ENCODE measurements at places on chromosomes 16 and 17.

- DNase-seq: no peak
Measured at GRCh38 chr17:72588561-72588960, 467.7 kb downstream of the SOX9 start.

DNA sequence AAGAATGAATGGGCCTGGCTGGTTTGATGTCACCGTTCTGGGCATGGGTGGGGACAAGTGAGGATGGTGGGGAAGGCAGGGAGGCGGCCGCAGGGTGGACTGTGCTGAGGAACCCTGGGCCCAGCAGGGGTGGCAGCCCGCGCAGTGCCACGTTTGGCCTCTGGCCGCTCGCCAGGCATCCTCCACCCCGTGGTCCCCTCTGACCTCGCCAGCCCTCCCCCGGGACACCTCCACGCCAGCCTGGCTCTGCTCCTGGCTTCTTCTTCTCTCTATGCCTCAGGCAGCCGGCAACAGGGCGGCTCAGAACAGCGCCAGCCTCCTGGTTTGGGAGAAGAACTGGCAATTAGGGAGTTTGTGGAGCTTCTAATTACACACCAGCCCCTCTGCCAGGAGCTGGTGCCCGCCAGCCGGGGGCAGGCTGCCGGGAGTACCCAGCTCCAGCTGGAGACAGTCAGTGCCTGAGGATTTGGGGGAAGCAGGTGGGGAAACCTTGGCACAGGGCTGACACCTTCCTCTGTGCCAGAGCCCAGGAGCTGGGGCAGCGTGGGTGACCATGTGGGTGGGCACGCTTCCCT is 6.5 kb upstream of the SERPINF1 start:
- DNase-seq: no peak

DNA sequence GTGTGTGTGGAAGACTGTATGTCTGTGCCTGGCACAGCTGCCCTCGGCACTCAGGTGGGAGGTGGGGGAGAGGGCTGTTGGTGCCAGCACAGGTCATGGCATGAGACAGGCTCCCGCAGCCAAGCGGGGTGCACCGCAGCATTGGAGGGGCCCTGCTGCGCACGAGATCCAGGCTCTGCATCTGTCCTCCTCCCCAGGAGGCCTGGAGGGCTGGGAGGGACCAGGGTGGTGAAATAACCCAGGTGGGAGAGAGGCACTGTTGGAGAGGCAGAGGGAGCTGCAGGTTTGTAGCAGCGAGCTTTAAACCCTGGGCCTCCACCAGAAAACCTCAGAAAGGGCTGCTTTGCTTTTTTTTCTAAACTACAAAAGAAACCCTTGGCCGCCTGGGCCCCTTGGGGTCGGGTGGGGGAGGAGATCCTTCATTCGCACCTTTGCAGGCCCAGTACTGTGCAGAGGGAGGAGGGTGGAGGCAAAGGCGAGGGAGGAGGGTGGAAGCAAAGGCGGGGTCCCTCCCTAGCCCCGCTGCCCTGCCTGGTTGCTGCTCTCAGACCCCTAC is 241.7 kb downstream of the SEC14L1 start:
- DNase-seq: no peak

DNA sequence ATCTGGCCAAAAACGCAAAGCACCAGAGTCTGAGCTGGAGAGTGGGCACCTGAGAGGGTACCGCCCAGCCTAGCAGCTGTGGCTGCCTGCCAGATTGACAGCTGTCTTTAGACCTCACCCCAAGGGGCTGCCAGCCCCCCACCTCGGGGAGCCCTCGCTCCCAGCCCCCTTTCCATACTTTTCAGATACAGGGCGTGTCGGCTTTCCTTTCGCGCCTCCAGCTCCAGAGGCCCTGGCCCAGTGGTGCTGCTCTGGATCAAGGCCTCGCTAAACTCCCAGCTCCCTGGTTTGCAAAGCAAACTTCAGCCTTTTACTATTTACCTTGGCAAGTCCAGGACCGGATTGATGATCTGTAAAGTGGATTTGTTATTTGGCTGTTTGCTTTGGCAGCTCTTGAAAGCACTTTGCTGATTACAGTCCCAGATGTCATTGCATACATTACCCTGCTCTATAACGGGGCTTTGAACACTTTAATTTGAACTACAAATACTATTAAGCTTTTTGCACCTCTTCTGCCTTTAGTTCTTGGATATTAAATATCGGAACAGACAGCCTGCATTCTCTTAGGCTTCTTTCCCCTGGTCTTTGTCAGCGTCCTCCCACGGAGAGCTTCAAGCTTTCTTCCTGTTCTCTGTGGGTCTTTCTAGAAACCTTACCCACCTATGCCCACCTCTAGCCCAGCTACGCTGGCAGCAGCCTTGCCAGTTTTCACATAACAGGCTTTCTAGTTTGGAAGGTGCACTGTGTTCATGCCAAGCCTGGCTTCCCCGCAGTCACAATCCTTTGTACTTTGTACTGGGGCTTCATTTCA is 63.6 kb upstream of the TBX2 start:
- no peak for DNase-seq

- no peak for DNase-seq
Measured at GRCh38 chr16:78667675-78668074, 568.2 kb downstream of the WWOX start.

DNA sequence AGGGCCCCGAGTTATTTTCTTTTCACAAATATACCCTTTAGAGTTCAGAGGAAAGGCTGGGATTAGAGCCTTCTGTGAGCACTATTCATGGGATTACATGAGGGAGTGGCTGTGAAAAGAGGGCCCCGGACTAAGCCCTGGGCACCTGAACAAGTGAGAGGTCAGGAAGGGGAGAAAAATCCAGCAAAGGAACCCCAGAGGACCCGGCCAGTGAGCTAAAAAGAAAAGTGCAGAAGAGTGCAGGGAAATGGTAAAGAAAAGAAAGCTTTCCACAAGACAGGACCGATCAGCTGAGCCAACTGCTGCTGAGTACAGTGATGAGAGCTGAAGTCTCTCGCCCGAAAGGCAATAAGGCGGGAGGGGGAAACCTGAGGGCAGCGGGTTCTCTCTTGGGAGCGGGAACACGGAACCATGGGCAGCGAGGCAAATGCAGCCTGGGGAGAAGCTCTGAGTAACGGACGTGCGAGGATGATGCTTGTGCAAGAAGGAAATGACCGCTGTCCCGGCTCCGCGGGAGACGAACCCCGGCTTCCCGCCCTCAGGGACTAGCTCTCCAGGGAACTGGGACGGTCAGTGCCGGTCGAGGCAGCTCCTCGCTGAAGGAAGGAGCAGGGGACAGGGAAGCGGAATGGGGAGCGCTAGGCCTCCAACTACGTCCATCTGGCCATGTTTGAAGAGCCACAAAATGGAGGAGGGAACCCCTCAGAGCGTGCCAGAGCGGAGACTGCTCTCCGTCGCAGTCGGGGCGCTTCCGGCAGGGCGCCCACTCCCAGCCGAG is 665 bp upstream of the ALDH3A2 start:
- DNase-seq: peak; percentile 63

DNA sequence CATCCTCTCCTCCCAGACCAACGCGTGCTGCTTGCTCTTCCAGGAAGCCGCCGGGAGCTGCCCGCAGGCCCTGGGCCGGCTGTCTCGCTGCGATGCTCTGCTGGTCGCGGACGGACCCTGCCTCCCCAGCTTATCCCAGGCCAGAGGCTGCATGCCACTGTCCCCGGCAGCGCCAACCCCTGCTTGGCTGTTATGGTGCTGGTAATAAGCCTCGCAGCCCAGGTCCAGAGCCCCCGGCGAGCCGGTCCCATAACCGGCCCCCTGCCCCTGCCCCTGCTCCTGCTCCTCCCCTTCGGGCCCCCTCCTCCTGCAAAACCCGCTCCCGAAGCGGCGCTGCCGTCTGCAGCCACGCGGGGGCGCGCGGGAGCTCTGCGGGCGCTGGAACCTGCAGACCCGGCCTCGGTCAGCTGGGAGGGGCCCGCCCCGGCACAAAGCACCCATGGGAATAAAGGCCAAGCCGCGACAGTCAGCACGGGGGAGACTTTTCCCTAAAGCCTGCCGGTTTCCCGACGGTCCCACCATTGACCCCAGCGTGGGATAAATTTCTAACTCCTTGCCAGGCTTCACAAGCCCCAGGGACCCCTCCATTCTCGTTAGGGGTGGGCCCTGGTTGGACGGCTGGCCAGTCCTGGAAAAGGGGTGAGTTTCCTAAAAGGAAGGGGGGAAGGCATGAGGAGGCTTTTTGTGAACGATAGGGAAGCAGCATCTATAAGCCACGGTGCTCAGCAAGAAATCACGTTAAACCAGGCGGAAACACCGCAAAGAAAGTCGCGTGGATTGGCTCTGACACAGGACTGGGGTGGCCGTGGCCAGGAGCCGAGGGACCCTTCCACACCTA is 11.2 kb downstream of the ENPP7 start:
- DNase-seq: peak; percentile 78

Measured in mesothelial cell of epicardium (in vitro differentiated cells).